ENCODE measurements at places on chromosomes 13 and 19. TPM values are rescaled to one million over a fixed set of nuclear protein-coding genes. Genes with fewer than 3 reads are reported as not detected.

VSTM1 gene
- not detected for total RNA-seq

DAND5 gene
- total RNA-seq = not detected

CPT1C gene
- 0.47 TPM for total RNA-seq

GRCh38 chr13:73355134-73355533 is 296.3 kb downstream of the KLF5 start:
- peak; percentile 53 for DNase-seq

DNA sequence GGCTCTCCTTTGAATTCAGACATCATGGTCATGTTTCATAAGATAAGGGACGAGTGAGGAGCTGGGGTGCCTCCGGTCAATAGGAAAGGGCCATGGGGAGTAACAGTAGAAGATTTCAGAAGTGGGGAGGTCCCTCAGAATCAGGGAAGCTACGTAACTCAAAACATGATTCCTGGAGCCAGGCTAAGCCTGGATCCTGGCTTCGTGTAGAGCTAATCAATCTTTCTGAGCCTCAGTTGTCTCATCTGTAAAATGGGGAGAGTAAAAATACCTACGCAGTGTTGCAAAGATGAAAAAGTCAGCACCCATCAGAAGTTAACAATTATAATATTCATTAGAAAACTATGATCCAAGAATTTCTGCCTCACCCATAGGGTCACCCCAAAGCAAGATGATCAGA is 106.5 kb downstream of the CACNA1A start:
- DNase-seq = no peak

GRCh38 chr13:77184455-77184854 is 142.4 kb downstream of the MYCBP2 start:
- DNase-seq = no peak

- DNase-seq = no peak
Observed at GRCh38 chr13:89565476-89566100, 1781.9 kb upstream of the MIR17HG start.
